ENCODE measurements at places on chromosomes 16 and 17. TPM values are rescaled to one million over a fixed set of nuclear protein-coding genes. Genes with fewer than 3 reads are reported as not detected.
A peak's percentile ranks its signal among the peaks of the same experiment; 100 is the strongest.

DNA sequence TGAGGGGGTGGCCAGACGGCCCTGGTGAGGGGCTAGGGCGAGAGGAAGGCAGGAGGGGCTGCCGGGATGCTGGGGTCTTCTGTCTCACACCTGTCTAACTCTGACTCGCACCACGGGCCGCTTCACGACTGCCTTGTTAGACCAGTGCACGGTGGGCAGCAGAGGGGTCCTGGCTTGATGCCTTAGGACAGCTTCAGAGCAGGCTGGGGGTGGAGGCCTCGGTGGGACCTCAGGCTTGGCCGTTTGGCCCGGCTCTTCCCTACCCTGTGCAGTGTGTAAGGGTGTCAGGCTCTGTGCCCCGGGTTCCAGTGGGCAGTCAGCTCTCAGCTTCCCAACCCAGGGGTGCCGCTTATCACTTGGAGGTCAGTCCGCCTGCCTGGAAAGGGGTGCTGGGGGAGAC is 100.7 kb downstream of the OR1D5 start:
- DNase-seq = no peak

GRCh38 chr17:40452216-40452787 is 9.1 kb downstream of the IGFBP4 start:
- no peak for DNase-seq

DNA sequence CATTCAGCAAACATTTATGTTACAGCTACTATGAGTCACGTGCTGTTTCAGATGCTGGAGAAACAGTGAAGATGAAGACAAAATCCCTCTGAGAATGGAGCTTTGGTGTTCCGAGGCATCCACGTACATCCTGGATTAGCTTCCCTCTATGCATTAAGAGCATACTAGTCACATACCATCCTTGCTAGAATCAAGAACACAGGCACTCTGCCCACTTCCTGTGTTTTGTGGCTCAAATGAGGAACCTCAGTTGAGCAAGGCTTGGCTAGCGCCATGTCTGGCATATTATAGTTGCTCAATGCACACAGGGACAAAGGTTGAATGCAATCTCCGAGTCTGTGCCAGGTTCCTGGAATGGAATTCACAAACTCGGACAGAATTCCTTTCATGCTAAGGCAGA is 297.5 kb downstream of the XYLT1 start:
- DNase-seq = peak; percentile 42

Gene KCNJ2
- 2.5 TPM for total RNA-seq

Gene NLGN2
- 35.2 TPM for total RNA-seq

Data from mucosa of gallbladder (tissue), 1 donor.